ELF-1 (cell line): ENCODE measurements at places on chromosomes 1 and 21.

DNA sequence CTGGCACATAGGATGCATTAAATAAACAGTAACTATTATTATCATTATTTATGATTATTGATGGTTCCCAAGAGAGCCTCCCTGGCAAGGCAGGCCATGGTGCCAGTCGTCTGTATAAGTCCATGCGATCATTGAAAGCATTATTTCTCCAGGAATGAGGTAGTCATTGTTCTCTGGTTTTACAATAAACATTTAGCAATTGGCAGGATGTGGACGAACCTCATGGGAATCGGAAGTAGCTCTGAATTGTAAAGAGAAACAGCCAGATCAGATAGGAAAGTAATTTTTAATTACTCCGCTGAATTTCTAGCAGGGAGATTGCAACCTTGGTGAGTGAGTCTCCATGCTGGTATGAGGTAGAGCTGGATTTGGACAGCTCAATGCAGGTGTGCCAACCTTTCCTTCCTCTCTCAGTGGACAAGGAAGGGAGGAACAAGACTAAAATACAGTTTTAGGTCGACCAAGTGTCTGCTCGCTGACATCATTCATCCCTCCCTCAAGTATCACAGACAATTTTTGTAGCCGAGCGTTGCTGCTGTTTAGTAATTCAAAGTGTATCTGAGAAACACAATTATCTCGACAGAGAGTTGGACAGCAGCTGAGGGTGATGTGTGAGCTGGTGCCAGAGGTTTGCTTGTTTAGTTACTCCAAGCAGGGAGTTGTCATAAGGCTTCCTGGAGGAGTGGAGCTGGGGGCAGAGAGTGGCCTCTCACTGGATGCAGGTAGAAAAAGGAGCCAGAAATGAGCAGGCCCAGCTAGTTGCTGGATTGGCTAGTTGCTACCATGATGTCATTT, 250.8 kb downstream of the KCNJ6 start:
- DNase-seq, result no peak

- DNase-seq, result peak; percentile 75
Measured at GRCh38 chr21:16588433-16588860, 858.7 kb downstream of the USP25 start.

- DNase-seq, result no peak
Measured at GRCh38 chr1:53001128-53001527, 60.9 kb upstream of the PODN start.

- no peak for DNase-seq
Measured at GRCh38 chr1:99347041-99347684, 82.9 kb downstream of the PLPPR4 start.

DNA sequence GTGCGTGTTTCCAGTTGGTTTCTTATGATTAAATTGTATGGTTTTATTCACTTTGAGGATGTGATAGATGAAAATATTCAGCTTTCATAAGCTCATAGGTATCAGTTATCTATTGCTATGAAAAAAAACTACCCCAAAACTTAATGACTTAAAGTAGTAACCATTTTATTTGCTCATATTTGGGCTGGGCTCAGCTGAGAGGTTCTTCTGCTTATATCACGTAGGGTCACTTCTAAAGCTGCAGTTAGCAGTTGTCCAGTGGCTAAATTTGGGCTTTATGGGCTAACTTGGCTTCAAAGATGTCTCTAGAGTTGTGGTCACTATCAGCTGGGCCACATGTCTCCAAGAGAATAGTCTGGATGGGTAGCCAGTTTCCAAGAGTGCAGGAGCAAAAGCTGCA, 206.4 kb upstream of the LYPLAL1 start:
- DNase-seq, result no peak

DNA sequence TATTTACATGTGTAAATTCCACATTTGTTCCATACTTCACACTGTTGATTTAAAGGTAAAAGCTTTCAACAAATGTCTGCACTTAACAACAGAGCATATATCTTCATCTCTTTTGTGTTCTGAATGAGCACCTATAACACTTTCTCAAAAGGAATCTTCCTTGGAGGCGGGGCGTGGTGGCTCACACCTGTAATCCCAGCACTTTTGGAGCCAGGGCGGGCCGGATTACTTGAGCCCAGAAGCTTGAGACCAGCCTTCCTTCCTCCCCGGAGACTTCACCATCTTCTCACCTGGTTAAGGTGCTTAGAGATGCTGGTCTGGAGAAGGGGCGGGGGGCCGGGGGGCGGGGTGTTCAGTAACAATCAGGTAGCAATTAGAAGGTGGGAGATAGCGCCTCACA, 16.5 kb downstream of the RYR2 start:
- no peak for DNase-seq

DNA sequence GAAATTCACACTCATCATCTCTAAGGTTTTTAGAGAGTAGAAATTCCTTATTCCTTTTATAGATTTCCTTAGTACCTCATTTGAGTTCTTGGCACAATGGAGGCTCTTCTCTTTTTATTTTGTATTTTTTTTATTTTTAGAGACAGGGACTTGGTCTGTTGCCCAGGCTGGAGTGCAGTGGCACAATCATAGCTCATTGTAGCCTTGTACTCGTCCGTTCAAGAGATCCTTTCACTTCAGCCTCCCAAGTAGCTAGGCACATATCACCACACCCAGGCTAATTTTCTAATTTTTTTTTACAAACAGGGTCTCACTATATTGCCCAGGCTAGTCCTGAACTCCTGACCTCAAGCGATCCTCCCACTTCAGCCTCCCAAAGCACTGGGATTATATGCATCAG, 29.6 kb downstream of the RGL1 start:
- no peak for DNase-seq

DNA sequence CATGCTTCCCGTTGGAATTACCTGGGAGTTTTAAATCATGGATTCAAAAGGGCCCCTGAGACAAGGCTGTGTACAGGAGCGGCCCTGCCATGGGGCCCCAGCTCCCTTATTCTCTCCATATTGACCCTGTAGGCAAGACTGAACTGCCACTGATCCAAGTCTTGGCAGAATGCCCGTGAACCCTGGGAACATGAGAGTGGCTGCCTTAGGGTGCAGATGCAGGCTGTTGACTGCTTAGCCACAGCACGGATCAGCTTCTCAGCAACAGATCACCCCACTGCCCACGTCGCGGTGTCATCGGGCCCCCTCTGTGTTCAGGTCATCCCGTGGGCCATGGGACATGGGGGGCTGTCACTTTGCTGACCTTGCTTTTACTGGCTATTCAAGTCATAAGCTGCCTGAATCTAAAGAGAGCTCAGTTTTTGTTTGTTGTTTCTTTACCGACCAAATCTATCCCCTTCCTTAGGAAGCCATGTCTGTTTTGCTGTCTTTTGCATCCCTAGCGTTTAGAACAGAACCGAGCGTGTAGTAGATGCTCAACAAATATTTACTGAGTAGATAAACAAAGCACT, 83.4 kb downstream of the MATN1 start:
- no peak for DNase-seq

- peak; percentile 14 for DNase-seq
Measured at GRCh38 chr1:26213335-26213905, 20.6 kb upstream of the CEP85 start.

DNA sequence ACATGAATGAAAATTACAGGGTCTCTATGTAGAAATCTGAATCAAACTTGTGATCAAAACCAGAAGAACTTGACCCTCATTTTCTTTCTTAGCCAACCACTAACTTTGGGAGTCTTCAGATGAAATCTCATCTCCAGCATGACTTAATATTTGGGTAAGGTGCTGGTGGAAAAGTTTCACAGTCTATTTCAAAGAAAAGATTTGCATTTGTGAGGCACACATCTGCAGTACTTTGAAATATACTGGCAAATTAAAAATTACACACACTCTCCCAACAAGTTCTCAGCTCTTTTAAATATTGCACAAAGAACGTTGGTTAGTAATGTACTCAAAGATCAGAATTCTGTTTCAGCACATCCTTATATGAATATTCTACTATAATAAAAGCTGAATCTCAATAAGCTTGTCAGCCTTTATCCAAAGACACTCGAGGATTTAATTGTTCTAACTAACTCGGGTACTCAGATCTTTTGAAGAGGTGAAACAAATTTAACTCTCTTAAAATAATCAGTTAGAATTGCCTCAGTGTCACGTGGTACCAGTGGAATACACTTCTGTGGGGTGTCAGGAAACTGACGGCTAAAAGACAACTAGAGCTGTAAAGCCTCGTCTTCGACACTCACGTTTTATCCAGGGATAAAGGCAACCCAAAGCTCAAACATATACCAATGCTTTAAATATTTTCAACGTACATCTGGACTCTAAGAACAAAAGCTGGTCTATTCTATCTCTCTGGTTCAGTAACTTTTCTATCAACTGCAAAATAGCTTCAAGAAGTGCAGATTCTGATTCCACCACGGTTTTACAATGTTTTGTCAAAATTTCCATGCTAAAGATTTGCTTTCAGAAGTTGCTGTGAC, 19.0 kb downstream of the SAMSN1 start:
- DNase-seq, result no peak

DNA sequence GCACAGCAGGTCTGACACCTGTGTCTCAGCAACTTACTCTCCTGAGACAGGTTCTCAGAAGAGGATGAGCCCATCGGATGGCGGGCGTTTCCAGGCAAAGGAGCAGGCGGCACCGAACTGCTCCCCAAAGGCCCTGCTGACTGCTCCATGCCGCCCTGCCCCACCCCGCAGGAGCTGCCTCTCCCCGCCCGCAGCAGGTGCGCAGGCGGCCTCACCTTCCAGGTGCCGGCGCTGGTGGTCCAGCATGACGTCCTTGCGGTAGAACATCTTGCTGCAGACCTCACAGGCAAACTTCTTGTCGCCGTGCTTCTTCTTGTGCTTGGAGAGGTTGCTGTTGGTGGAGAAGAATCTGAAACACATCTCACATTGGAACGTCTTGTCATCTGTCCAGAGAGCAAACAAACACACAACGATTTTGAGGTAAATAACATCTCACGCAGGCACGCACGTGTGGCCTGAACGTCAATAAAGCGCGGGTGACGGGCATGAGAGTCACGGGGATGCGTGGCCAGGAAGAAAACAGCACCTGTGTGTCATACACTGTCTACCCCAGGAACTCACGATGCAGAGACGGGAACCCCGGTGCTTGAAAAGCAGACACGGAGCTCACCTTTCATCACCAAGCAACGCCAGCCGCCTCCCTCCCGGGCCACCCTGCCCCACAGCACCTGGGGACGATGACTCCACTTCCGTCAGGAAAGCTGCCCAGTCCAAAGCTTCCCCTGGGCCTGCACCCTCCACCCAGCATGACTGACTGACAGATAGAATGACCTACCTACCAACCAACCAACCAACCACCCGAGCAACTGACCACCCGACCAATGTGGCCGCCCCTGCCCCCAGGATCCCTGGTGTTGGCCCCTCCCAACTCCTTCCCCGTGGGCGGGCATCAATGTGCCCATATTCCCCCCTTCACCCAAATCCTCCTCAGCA, 50.9 kb downstream of the PRDM15 start:
- DNase-seq, result no peak

DNA sequence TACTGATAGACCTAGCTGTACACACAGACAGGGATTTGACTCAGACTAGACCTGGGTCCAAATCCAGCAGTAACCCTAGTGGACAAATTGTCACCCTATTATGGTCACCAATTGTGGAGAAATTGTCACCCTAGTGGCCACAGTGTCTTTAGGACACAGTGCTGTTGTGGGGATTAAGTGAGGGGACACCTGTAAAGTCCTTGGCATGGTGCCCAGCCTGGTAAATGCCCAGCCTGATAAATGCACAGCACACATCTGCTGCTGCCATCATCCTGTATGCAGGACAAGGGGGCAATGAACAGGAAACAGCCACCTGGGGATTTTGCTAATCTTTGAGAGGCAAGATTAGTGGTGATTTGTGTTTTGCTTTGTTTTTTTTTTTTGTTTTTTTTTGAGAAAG, 2.3 kb downstream of the TMEM61 start:
- DNase-seq, result no peak

DNA sequence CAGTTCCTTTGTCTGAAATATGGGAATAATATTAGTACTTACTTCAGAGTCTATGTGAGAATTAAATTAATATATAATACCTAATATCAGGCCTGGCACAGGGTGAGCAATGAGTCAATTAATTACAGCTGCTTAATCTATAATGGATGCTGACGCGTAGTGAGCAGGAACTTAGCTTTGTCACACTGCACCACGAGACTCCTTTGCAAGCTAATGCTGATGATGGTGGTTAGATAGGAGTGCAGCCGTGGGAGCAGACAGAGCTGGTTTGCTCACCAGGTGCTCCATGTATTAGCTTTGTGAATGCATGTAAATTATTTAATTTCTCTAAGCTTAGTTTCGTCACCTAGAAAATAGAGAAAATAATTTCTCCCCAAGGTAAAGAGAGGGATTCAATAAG, 35.1 kb downstream of the KCNJ15 start:
- DNase-seq, result no peak

GRCh38 chr1:64199154-64199553, 4.3 kb upstream of the UBE2U start:
- DNase-seq, result no peak

DNA sequence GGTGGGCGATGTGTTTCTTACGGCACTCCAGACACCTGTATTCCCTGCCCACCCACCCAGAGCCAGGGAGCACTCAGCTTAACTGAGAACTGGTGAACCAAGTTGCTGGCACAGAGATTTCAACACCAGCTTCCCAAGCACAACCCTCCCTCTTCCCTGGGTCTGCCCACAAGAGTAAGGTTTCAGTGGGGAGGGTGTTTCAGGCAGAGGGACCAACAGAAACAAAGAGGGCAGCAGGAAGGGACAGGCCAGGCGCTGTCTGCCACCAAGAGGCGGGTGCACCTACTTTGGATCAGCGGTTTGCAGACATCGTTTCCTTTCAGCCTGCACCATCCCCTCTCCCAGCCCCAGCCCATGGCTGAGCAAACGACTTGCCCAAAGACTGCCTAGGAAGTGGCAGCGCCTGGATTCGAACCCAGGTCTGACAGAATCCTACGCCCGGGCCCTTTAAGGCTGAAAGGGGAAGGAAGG, 21.9 kb upstream of the ALDH4A1 start:
- no peak for DNase-seq

DNA sequence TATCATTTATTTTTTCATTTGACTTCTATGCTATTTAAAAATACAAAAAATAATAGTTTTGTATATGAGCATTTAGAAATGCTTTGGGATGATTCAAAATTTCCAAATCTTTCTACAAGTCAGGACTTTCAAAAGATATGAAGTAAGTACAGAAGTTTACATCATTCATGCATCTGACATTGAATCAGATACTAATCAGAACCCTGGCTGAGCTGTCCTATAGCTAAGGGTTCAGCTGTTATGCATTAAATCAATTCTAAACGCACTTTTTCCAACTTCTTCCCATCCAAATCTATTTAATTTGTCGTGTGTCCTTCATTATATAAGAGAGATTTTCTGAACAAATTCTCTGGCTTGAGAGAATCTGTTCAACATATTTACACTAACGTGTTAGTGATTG, 779.4 kb downstream of the LTN1 start:
- no peak for DNase-seq

DNA sequence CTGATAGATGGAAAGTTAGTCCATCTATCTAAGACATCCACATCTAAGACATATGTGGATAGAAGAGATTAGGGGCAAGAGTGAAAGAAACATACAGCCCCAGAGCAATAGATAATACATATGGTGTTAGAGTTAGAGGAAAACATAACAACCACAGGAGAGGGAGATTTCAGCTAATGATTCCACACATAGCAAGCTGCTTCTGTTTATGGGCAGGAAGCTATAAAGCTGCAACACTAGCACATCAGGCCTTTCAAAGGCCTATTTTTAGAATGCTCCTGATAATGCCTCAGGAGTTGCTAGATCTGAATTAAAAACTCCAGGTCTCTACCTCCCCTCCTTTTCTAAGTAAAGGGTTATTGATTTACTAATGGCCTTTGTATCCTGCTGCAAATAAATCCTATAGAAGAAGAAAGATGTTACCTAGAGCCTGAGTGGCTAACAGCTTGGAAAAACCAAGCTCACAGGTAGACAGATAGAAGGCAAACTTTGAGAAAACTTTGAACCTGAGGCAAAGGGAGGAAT, 36.1 kb downstream of the BRINP2 start:
- DNase-seq, result no peak
